ENCODE measurements at places on chromosomes 4 and X.
A peak's percentile ranks its signal among the peaks of the same experiment; 100 is the strongest.

DNA sequence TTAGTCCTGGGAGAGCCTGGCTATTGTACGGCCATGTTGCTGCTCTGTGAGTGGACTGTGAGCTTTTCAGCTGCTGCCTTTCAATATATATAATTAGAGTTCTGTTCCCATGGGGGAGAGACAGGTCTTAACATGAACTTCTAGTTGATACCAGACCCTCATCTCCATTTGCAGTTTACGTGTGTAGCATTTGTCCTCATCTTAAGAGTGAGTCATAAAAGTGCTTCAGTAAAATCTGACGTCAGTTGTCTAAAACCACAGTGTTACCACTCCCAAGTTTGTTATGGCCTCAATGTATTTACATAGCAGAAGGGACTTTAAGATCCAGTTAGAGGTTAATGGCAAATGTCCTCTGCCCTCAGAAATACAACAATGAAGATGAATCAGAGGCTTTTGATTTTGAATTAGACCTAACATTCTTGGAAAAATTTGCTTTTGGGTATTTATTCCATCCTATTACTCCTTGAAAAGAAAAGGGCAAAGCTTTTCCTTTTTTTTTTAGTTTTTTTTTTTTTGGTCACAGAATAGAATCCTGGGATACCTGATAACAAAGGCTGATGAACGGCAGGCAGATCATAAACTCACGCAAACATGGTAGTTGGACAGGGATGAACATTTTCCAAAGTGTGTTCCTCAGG lies 38.6 kb downstream of the PHOX2B start:
- DNase-seq = no peak

- no peak for DNase-seq
These were observed 13.8 kb upstream of the CLDN34 start for GRCh38 chrX:9953396-9953795.

DNA sequence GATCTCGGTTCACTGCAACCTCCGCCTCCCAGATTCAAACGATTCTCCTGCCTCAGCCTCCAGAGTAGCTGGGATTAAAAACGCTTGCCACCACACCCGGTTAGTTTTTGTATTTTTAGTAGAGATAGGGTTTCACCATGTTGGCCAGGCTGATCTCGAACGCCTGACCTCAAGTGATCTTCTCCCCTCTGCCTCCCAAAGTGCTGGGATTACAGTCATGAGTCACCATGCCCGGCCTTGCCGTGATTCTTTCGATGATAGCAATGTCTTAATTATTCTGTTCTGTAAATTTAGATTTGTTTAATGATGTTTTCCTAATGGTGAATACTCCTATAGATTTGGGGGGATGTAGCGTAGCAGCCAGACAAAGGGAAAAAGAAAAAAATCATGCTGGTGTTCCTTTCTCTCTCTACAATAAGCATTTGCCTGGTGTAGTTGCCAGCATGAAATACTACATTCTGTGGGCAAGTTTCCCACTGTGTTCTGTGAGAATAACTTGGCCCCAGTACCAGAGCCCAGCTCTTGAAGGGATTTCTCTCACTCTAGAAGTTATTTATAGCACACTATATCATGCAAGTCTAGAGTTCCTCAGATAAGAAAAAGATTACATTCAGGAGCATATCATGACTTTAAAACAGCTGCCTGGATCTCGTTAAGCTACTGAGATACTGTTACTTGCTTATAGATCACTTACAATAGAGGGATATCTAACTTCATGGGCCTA lies 15.4 kb downstream of the NIPAL1 start:
- no peak for DNase-seq

GRCh38 chr4:108900018-108900580 lies 137.2 kb upstream of the ETNPPL start:
- DNase-seq = no peak

GRCh38 chr4:10856271-10856782 lies 171.8 kb upstream of the CLNK start:
- DNase-seq = no peak

DNA sequence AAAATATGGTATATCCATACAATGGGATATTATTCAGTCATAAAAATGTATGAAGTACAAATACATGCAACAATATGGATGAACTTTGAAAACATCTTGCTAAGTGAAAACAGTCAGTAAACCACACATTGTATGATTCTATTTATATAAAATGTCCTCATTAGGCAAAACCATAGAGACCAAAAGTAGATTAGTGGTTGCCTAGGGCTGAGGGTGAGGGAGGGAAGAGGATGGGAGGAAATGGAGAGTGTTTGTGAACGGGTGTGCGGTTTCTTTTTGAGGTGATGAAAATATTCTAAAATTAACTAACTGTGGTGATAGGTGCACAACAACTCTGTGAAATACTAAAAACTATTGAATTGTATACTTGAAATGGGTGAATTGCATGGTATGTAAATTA lies 29.6 kb downstream of the TEX11 start:
- no peak for DNase-seq

DNA sequence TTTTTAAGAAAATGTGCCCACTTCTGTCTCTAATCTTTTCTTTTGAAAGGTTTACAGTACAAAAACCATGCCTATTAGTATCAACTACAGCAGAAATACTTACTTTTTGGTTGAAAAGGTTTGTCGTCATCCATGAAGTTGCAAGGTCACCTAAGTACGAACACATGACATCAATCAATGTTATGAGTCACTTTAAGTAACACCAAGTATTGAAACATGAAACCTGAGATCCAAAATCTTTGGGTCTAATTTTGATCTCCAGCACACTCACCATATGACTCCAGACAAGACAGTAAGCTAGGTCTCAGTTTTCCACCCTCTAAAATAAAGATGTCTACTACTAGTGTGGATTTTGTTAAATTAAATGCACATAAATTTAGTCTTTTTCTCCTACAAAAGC lies 8.4 kb downstream of the ZNF280C start:
- no peak for DNase-seq

DNA sequence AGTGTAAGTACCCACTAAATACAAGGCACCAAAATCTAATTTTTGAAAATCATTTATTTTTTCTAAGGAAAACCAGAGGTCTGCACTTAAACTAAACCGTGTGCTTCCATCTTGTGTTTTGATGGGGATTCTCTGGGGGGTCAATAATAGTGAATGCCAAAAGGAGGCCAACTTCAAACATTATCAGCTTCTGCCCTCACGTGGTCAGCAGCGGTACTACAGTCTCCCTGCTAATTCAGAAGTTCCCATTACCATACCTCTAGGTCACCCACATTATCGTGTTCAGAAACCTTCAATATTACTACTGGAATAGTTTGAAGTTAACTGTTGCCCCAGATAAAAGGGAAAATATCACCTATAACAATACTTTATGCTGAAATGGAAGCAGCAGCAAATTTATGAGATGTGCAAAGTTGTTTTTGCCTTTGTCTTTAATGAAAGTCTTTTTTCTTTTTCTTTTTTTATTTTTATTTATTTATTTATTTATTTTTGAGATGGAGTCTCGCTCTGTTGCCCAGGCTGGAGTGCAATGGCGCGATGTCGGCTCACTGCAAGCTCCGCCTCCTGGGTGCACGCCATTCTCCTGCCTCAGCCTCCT lies 17.3 kb downstream of the CTPS2 start:
- DNase-seq = peak; percentile 19

Measured in activated CD4-positive, CD25-positive, alpha-beta regulatory T cell treated with anti-CD3 and anti-CD28 coated beads, Interleukin-2, amount 50 U/mL, for 16 hours (primary cell).